LHCN-M2 (cell line): ENCODE measurements at places on chromosomes 5 and 9. TPM values are rescaled to one million over a fixed set of nuclear protein-coding genes. Genes with fewer than 3 reads are reported as not detected.

- no peak for DNase-seq
These were observed 45.0 kb upstream of the TNC start for GRCh38 chr9:115162946-115163345.

The TAS2R1 gene
- not detected in 2 replicates for total RNA-seq

The NR4A3 gene
- 0.06 and 0.19 TPM in 2 replicates for total RNA-seq

The WHRN gene
- total RNA-seq: 0.83 and 1.4 TPM in 2 replicates

The MAP1B gene
- 66.9 and 197 TPM in 2 replicates for total RNA-seq

- DNase-seq: no peak
These were observed 4.8 kb downstream of the MSX2 start for GRCh38 chr5:174729075-174729680.

GRCh38 chr5:87831499-87831898 lies 418.8 kb upstream of the CCNH start:
- no peak for DNase-seq

DNA sequence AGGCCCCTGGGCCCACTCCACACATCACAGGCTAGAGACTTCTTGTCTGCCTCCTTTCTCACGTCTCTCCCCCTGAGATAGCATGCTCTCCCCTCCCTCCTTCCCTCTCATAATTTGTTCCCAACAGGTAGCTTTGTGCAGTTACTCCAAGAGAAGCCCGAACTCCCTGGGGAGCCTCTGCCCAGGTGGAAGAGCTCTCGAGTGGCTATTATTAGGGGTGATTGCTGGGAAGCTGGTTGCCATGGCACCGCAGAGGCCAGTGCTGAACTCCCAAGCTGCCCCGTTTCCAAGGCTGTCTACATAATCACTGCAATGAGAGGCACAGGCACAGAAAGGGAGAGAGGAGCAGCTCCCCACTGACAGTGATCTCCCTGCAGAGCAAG lies 104.7 kb upstream of the GPR151 start:
- DNase-seq: no peak

The CENPH gene
- total RNA-seq: 58.3 and 67.9 TPM in 2 replicates

DNA sequence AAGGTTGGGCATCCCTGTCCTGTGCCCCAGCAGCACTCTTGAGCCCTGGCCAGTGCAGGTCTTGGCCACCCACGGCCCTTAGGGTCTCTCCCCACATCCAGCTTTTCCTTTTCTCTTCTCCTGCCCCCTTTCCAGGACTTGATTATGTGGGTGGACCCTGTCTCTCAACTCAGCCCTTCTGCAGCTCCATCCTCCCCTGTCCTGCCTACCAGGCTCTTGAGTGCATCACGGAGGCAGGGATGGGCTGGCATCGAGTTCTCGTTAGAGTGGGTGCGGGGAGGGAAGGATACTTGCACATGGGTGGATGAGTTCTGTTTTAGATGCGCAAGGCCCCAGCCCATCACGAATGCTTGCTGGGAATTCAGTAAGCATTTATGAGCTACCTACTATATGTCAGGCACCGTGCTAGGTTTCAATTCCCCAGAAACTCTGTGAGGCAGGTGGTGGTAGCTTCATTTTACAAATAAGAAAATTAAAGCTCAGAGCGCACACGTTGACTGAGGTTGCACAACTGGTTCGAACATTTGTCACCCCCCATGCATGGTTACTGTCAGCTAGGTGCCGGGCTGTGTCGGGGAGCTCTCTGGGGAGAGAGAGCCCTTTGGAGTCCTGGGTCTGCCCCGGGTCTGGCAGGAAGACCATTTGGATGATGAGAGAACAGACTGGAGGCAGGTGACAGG lies 144.6 kb upstream of the PITX1 start:
- DNase-seq: no peak

The IL31RA gene
- 0.90 and 1.4 TPM in 2 replicates for total RNA-seq
